ENCODE measurements at places on chromosomes 6 and 20.
A peak's percentile ranks its signal among the peaks of the same experiment; 100 is the strongest.

DNA sequence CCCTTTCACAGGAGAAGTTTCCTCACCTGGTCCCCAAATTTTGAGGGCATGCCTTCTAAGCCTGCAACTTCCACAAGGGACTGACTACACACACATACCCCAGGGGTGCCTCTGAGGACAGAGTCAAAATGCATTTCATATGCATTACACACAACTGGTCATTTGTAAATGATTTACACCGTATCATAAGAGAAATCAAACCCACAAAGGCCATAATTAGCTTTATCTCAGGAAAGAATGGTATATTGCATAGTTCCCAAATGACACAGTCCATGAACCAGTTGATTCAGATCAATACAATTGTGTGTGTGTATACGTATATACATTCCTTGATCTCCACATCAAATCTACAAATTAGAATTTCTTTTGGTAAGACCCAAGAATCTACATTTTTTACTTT, 203.3 kb upstream of the PRDM1 start:
- DNase-seq: no peak

- DNase-seq: no peak
Measured at GRCh38 chr20:50283922-50284810, 93.5 kb downstream of the CEBPB start.

GRCh38 chr6:142416179-142416578, 114.4 kb downstream of the ADGRG6 start:
- peak; percentile 4 for DNase-seq

DNA sequence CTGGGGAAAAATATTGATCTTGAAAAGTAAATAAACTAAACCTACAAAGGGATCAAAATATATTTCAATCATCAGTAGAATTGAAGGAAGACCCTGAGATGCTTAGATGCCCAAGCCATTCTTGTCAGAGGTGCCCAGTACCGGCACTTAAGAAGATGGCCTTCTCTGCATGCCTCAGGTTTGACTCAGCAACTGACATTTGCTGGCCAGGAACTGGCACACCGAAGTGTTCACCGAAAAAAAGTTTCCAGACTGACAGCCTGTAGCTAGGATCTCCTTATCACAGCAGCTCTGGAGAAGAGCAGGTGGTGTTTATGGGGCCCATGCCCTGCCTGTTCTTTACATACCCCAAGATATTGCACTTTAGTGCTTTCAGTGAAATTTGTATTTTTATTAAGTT, 203.2 kb downstream of the MOXD1 start:
- no peak for DNase-seq

DNA sequence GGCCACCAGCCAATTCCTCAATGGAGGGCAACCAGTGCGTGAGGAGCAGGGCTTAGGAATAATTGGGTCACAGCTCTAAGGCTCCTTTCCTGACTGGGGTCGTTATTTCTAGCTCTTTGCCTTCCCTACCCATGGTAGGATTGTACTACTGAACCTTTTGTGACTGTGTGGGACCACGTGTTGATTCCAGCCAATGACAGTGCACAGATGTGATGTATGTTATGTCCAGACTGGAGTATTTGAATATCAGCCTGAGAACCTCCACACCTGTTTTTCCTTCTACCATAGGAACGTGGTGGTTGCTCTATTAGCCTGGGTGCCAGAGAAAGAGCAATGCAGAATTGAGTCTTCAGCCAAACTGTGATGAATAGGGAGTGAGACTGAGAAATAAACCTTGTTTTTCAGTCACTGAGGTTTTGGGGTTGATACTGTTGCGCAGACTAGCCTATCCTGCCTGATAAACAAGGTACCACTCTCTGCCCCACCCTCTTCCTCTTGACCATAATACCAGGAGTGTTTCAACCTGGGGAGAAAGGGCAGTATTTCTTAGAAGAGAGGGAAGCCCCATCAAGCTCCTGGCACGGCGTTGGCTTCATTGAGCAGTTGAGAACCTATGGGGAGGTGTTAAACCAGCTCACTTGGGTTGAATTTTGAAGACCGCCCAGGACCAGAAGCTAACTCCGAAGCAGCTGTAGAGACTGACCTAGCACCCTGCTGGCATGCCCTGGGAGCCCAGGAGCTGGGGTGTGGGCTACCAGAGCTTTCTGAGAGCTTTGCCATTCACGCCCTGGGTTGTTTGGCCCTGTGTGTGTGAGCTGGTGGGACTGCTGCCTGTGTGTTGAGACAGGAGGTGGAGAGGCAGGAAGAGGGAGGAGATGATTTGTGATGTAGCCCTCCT, 105.5 kb upstream of the BACH2 start:
- DNase-seq: no peak

DNA sequence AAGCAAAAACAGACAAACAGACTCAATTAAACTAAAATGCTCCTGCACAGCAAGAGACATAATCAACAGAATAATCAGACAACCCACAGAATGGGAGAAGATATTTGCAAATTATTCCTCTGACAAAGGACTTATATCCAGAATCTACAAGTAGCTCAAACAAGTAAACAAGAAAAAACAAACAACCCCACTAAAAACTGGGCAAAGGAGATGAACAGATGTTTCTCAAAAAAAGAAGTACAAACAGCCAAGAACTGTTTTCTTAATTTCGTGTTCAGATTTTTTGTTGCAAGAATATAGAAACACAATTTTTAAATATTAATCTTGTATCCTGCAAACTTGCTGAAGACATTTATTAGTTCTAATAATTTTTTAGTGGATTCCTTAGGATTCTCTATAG, 274.1 kb downstream of the BCKDHB start:
- no peak for DNase-seq

- no peak for DNase-seq
Measured at GRCh38 chr6:135270676-135271536, 89.8 kb downstream of the MYB start.

DNA sequence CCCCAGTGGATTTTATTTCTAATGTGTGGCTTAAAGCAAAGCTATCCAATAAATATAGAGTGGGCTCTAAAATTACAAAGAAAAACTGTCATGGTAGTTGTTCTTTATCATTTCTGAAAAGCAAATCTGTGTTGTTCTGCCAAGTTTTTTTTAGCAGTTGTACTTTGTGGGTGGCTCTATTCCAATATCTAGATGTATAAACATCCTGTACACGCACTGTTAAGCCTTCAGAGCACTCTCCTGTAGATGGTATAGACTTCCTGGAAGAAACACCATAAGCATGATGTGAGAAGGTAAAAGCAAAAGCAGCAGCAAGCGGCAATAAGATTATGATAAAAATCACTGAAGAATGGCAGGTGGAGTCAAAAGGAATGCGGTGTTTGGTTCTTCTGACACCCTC, 21.5 kb upstream of the TMEM30A start:
- no peak for DNase-seq

DNA sequence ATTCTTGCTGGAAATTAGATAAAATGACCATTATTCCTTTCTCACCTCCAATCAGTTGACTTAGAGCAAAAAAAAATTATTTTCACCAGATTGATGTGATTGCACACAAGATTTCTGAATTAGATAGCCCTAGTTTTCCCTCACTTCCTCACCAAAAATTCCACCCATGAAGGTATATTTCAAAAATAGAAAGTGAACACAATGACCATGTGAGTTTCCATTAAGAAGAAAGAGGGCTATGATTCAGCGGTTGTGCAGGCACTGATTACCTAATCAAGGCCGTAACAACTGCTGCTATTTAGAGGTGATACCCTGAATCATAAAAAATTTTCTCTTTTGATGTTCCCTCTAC, 19.5 kb upstream of the RALGAPA2 start:
- no peak for DNase-seq

- DNase-seq: no peak
Measured at GRCh38 chr20:15144916-15145315, 807.5 kb upstream of the FLRT3 start.

GRCh38 chr6:158703111-158703836, 53.4 kb downstream of the SYTL3 start:
- DNase-seq: peak; percentile 11

GRCh38 chr6:112433457-112433856, 86.3 kb downstream of the RFPL4B start:
- no peak for DNase-seq

DNA sequence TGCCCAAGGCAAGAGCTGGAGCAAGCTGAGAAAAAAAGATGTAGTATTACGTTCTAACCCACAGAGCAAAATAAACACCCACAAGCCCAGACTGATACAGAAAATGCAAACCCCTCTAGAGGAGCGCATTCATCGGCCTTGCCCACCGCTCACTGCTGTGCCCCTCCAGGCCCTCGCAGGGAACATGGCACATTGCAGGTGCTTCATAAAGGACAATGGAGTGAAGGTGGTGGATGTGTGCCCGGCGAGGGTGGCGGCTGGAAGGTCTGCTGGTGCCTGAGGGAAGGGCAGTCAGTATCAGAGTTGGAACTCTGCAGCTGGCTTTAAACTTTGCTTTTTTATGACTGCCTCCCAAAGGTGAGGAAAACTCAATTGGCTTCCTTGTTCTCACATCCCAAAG, 18.5 kb upstream of the IRF4 start:
- no peak for DNase-seq

DNA sequence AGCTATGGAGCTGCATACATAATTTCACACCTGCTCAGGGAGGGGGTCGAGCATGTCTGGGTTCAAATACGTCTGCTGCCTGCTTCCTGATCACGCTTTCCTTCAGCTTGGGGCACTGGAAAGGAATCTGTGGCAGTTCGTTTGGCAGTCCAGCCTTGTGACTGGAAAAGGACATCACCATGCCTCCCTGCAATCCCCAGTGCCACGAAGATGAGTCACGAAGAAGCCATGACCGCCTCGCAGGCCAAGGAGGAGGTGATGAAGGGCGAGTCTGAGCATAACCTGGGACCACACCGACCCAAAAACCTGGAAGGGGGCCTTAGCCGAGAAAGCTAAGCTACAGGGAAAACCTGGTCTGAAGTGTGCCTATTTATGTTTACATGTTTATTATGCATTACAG, 13.1 kb downstream of the JAG1 start:
- no peak for DNase-seq

DNA sequence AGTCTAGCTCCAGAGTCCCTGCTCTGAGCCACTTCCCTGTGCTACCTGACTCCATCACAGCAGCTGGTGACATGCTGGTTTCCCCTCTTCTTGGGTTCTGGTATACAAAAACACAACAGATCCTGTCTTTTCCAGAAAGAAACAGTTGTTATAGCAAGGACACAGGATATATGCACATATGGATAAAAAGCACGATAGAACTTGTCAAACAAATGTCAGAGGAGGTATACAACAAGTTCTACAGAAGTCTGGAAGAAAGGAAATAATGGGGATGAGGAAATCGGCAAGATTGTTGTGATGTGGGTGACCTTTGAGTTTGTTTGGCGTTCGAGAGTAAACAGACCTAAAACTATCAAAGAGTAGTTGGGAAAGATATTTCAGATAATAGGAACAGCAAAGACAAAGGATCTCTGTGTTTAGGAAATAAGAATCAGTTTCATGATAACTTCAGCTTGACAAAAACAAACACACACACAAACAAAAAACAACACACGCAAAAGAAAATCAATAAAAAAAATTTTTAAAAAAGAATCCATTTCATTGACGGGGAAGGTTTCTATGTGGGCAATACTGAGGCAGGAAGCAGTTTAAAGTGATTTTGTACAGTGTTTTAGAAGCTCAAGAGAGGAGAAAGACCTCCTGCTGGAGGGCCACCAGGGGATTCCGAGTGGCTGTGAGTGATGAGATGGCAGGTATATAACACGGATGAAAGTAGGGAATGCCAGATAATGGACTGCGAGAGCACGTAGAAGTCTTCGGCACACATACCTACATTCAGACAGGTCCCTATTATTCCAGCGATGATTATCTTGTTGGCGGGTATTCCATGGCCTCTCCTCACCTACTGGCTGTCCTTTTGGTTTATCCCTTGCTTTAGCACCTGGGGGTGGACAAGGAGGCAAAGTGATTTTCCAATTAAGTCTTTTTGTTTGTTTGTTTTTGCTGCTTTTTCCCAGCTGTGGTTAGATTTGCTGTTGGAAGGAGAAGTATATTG, 174.9 kb downstream of the HS3ST5 start:
- DNase-seq: no peak

- DNase-seq: no peak
Measured at GRCh38 chr6:20879121-20879520, 344.9 kb downstream of the CDKAL1 start.

GRCh38 chr6:35725081-35725708, 11.6 kb upstream of the ARMC12 start:
- DNase-seq: no peak

DNA sequence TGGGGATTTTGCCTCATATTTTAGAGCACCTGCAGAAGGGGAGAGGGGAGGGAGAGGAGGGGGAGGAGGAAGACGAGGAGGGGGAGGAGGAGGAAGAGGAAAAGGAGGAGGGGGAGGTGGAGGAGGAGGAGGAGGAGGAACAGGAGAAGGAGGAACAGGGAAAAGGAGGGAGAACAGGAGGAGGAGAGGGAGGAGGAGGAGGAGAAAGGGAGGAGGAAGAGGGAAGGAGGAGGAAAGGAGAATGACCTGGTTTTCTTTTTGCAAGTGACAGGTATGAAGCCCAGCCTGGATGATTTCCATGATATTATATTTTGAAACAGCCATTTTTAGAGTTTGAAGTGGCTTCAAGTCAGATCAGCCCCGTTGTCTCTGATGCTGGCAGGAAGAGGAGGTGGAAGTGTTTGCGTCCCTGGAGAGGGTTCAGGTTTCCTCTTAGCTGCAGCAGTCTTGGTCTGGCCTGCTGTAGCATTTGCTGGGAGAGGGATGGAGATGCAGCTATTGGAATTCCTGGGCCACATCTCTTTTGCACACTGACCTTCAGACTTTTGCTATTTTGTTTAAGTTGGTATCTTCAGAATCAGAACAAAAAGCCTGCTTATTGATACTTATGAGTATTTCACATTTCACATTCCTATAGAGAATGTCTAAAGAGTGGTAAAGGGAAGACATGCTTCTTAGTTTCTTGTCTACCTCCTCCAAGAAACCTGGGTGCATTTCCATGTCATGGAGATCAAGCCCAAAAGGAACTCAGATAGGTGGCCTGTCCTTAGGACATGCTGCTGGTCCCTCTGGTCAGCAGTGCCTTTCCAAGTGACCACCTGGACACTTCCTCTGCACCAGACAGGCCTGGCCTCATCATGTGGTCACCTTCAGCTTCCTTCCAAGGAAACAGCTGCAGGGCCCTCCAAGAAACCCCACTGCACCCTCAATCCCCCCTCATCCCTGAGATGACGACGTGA, 54.3 kb upstream of the IYD start:
- DNase-seq: no peak

GRCh38 chr6:151240036-151240685, 394 bp downstream of the AKAP12 start:
- peak; percentile 94 for DNase-seq

DNA sequence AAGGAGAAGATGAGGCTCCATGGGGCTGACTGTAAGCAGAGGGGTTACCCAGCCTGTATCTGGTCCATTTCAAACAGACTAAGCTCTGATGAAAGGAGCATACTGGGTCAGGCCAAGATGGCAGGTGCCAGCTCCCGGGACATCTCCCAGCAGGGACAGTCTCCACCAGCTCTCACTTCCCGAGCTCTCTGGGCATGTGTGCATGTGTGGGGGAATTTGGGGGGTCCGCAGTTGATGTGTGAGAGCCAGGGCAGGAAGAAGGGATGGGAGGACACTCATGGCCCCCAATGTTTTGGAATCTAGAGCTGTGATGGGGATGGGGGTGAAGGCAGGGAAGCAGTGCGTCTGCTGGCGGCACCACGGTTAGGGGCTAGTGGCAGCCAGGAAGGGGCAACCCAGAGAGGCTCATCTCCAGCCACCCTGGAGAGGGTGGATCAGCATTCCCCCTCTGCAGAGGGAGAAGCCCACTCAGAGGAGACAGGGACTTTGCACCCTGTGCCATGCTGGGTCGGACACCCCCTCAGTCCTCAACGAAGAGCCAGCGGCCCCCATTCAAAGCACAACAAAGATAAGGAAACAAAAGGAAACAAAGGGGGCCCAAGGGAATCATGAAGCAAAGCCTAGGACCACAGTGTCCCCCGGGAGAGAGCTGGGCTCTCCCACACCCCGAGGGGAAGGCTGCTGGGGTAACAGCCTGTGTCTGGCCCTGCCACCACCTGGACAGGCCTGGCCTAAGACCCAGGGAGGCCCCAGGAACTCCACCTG, 52.4 kb downstream of the DSTN start:
- DNase-seq: no peak
